ENCODE measurements at places on chromosomes 7 and 10.

GRCh38 chr7:65373608-65374351 is at the start of gene ZNF92:
Gene ZNF92 (plus strand): TSS chr7:65373855. CDS start chr7:65373998, 143 bp downstream.
- peak; percentile 95 for DNase-seq

GRCh38 chr7:99095698-99096097 is 48.2 kb downstream of the SMURF1 start:
- DNase-seq, result no peak

DNA sequence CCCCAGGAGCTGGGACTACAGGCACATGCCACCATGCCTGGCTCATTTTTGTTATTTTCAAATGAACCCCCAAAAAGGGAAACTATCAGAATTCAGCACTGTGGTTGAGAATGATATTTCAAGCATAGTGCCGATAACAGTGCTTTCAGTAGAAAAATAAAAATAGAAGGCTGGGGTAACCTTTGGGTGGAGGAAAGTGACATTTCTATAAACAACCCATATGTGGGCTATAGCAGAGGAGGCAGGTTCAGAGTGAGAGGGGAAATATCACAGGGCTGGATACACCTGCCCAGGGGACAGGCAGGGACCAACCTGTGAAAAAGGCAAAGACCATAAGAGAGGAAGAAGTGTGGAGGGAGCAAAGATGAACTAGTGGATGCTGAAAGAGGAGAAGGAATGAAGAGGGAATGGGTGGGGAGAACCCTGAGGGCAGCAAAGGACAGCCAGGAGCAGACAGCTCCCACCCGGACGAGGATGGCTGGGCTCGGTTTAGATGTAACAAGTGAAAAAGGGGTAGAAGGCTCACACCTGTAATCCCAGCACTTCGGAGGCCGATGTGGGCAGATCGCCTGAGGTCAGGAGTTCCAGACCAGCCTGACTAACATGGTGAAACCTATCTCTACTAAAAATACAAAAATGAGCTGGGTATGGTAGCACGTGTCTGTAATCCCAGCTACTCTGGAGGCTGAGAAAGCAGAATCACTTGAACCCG is 56.5 kb downstream of the MAP3K8 start:
- DNase-seq, result no peak

DNA sequence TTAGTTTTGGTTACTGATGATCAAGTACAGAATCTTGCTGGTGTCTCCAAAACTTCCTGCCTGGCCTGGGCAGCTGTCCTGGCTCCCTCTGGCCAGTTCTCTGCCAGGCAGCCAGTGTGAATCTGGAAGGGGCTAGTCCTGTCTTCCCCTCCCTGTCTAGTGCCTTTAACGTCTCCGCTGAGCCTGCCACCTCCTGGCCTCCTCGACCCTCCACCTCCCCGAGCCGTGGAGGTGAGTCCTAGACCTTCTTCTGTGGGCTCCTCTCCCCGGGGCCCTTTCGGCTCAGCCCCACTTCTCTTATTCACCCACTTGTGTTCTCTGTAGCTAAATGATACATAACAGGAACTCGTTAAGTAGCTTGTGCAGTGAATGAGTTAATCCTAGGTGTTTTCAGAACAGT is 218.2 kb downstream of the MGMT start:
- DNase-seq, result no peak

GRCh38 chr10:80409121-80409520 is 770 bp downstream of the PRXL2A start:
- no peak for DNase-seq

GRCh38 chr10:52111101-52111891 is 202.8 kb upstream of the DKK1 start:
- peak; percentile 66 for DNase-seq

DNA sequence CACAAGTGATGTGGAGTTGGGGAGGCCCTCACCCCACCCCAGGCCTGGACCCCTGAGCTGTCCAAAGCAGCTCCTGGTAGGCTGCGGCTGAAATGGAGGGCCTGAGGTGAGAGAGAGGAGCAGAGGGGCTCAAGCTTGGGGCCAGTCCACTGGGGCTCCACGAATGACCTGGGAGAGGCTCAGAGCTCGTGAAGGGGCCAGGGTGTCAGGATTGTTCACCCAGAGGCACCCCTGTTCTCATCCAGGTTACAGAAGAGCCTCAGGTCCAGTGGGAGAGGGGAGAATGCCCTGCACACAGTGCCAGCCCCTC is 102.2 kb upstream of the RET start:
- no peak for DNase-seq

GRCh38 chr7:134907639-134908038 is 78.7 kb upstream of the AGBL3 start:
- peak; percentile 57 for DNase-seq

DNA sequence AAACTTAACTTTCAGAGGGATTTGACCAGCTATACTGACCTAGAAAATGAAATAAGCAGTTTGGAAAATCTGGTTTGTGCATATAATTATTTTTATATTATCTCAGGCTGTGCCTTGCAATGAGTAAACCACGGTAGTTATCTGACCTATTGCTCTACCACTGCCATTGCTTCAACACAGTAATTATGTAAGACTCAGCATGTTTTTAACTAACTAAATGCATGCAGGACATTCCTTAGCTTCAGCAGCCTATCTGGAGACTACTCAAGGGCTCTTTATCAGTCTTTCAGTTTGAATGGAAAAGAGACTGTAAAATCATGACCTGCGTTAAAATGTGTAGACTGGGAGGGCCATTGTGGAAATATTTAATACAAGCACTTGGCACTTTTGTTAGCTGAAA is 22.5 kb downstream of the CHN2 start:
- DNase-seq, result no peak

- no peak for DNase-seq
Measured at GRCh38 chr7:24727154-24728120, 29.8 kb downstream of the GSDME start.

- DNase-seq, result peak; percentile 77
Measured at GRCh38 chr7:90474284-90475210, 5.1 kb downstream of the PTTG1IP2 start.
